Activated B cell treated with CpG ODN at 0.5 μM for 24 hours (primary cell): ENCODE measurements at places on chromosomes 13 and 19. TPM values are rescaled to one million over a fixed set of nuclear protein-coding genes. Genes with fewer than 3 reads are reported as not detected.

The SYT5 gene
- total RNA-seq: not detected in 2 replicates

The ADPRHL1 gene
- total RNA-seq: 0.84 and 0.93 TPM in 2 replicates

The APOC4 gene
- not detected in 2 replicates for total RNA-seq

The KCNC3 gene
- total RNA-seq: 34.5 and 44.3 TPM in 2 replicates

The SLC6A16 gene
- total RNA-seq: 14.8 and 19.3 TPM in 2 replicates

The ZNF836 gene
- total RNA-seq: 27.4 and 28.0 TPM in 2 replicates

The SPRED3 gene
- total RNA-seq: 0.44 and 2.4 TPM in 2 replicates

The NLRP4 gene
- total RNA-seq: 0.31 and 0.34 TPM in 2 replicates

The CSNK1G2 gene
- total RNA-seq: 83.1 and 89.1 TPM in 2 replicates

The TNNT1 gene
- not detected in 2 replicates for total RNA-seq

The ITGBL1 gene
- not detected in 2 replicates for total RNA-seq

The FCHO1 gene
- total RNA-seq: 81.8 and 103 TPM in 2 replicates

The CADM4 gene
- total RNA-seq: 0.95 TPM in 1 of 2 replicates, not detected in the other

The ZNF431 gene
- total RNA-seq: 33.2 and 34.9 TPM in 2 replicates

The ADGRE2 gene
- total RNA-seq: 0.91 and 0.93 TPM in 2 replicates

The IL17D gene
- not detected in 2 replicates for total RNA-seq

GRCh38 chr13:33711436-33711835, 106.5 kb upstream of the RFC3 start:
- peaks cover 11% of the 10 kb centered on the region for H3K27me3 ChIP-seq
- no peaks in the 10 kb centered on the region for H3K4me1 ChIP-seq
- no peak overlapping the region for H3K4me3 ChIP-seq
- no peak overlapping the region for H3K27ac ChIP-seq
- DNase-seq: no peak

DNA sequence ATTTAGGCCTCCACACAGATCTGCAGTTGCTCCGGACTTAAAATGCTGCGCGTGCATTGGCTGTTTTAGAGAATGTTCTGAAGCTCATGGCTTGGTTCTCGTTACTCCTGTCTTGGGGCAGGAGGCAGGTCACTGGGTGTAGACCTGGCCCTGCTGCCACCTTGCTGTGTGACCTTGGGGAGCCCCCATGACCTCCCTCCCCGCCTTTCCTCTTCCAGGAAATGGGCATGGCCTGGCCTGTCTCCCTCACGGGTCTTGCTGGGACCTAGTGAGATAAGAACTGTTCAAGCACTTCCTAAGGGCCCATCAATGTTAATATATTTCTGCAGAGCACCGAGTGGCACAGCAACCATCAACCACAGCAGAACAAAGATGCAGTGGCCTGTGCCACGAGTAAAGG, 49.4 kb downstream of the KLF2 start:
- H3K4me3 ChIP-seq: no peak overlapping the region
- DNase-seq: no peak
- H3K27me3 ChIP-seq: no peaks in the 10 kb centered on the region
- peaks cover 52% of the 10 kb centered on the region for H3K36me3 ChIP-seq
- peak overlapping the region; percentile 41 for H3K27ac ChIP-seq
- H3K4me1 ChIP-seq: peaks cover 55% of the 10 kb centered on the region

DNA sequence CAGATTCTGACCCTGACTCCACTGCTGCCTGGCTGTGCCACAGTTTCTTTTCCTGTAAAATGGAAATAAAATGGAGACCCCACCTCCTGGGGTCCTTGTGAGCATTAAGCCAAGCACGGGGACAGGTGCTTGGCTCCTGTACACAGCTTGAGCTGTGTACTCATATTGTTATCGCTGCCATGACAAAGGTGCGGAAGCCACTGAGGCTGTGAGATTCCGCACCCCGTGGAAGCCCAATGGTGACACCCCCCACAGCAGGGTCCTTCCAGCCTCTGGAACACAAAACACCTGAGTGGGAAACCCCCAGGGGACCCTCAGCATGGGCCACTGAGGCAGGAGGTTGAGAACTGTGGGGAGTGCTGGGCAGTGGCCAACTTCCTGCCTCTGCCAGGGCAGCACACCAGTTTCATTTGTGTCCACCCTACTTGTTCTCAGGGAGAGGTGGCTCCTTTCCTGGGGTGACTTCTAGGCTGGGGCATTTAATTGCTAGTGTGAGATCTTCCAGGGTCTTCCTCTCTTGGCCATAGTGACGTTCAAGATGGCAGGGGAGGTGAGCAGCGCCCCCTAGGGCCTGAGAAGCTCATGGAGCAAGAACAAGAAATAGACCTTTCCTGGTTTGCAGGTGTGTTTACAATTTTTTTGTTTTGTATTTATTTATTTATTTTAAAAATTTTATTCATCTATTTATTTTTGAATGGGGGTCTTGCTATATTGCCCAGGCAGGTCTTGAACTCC, 5.4 kb upstream of the JSRP1 start:
- H3K27ac ChIP-seq: no peak overlapping the region
- H3K36me3 ChIP-seq: no peaks in the 10 kb centered on the region
- H3K4me3 ChIP-seq: no peak overlapping the region

GRCh38 chr13:58584610-58585009, 953.1 kb downstream of the PCDH17 start:
- H3K4me1 ChIP-seq: no peaks in the 10 kb centered on the region
- no peak overlapping the region for H3K27ac ChIP-seq

GRCh38 chr13:107864543-107865317, 350.6 kb downstream of the LIG4 start:
- no peak overlapping the region for H3K27ac ChIP-seq
- H3K4me1 ChIP-seq: peaks cover 8% of the 10 kb centered on the region
- H3K27me3 ChIP-seq: peaks cover 25% of the 10 kb centered on the region
- H3K36me3 ChIP-seq: no peaks in the 10 kb centered on the region
- no peak overlapping the region for H3K4me3 ChIP-seq

- peaks cover 41% of the 10 kb centered on the region for H3K36me3 ChIP-seq
- H3K4me1 ChIP-seq: peaks cover 63% of the 10 kb centered on the region
- H3K27me3 ChIP-seq: no peaks in the 10 kb centered on the region
- DNase-seq: peak; percentile 70
Measured at GRCh38 chr19:16330368-16330801, 5.8 kb downstream of the KLF2 start.

DNA sequence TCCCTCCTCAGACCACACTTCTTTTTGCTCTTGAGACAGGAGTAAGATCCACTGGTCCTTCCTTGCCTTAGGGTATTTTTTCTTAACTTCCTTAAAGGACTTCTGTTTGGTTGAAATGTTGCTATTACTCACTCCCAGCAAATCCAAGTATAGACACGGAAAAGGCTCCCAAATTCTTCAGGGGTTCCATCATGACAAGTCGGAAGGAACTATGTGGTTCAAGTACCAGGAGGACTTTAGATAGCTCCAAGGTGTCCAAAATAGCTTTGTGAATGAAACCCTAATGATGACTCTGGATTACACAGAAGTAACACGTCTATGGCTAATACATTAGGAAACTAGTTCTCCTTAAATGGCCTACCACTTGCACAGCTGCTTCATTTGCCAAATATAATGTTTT, 238.7 kb downstream of the KCTD12 start:
- H3K4me3 ChIP-seq: no peak overlapping the region
- H3K27me3 ChIP-seq: peaks cover 4% of the 10 kb centered on the region
- no peak for DNase-seq
- H3K4me1 ChIP-seq: no peaks in the 10 kb centered on the region
- H3K27ac ChIP-seq: no peak overlapping the region

DNA sequence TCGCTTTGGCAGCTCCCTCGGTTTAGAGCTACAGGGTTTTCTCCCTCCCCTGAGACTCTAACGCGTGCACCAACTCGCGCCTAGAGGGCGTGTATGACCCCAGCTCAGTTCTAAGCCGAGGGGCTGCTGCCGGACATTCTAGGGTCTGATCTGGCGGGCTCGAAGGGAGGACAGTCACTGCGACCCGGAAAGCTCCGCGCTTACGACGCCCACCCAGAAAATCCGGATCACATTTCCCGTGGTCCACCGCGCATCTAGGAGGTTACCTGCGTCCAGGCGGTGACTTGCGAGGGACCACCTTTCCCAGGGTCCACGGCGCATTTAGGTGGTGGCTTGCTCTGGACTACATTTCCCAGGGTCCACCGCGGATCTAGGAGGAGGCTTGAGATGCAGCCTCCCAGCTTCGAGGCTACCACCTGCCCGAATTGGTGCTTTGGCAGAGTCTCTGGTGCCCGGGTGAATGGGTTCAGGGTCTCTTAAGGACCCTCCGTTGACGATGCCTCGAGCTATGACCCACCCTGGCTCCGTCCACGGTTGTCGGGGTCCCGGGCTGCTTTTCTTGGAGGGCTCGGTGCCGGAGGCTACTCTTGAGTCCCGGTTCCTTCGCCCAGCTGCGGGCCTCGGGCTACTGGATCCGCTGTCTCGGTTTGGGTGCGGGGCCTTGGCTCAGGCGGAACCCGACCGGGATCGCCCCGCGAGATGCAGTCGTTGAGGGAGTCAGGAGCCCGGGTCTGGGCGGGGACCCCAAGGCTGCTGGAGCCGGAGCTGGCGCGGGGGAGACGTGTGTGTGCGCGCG, 30.5 kb downstream of the ZNF146 start:
- no peak overlapping the region for H3K27ac ChIP-seq
- no peak overlapping the region for H3K4me3 ChIP-seq
- peaks cover 4% of the 10 kb centered on the region for H3K27me3 ChIP-seq
- peaks cover 8% of the 10 kb centered on the region for H3K4me1 ChIP-seq
- H3K36me3 ChIP-seq: peaks cover 2% of the 10 kb centered on the region

- peak overlapping the region; percentile 46 for H3K4me3 ChIP-seq
- H3K27me3 ChIP-seq: peaks cover 10% of the 10 kb centered on the region
- no peak for DNase-seq
- peaks cover 5% of the 10 kb centered on the region for H3K4me1 ChIP-seq
- H3K27ac ChIP-seq: no peak overlapping the region
- H3K36me3 ChIP-seq: no peaks in the 10 kb centered on the region
Measured at GRCh38 chr13:20721454-20722357, 18.2 kb downstream of the IL17D start.

GRCh38 chr19:42281146-42281826, 12.2 kb downstream of the CIC start:
- DNase-seq: peak; percentile 34
- H3K27me3 ChIP-seq: no peaks in the 10 kb centered on the region
- H3K36me3 ChIP-seq: peaks cover 7% of the 10 kb centered on the region
- peak overlapping the region; percentile 75 for H3K4me3 ChIP-seq
- peaks cover 56% of the 10 kb centered on the region for H3K4me1 ChIP-seq

- H3K36me3 ChIP-seq: no peaks in the 10 kb centered on the region
- H3K4me3 ChIP-seq: no peak overlapping the region
- no peak overlapping the region for H3K27ac ChIP-seq
- H3K27me3 ChIP-seq: no peaks in the 10 kb centered on the region
- H3K4me1 ChIP-seq: no peaks in the 10 kb centered on the region
Measured at GRCh38 chr13:81916461-81916860, 1575.5 kb upstream of the SPRY2 start.

GRCh38 chr13:94620286-94620896, 18.7 kb downstream of the GPR180 start:
- no peak overlapping the region for H3K4me3 ChIP-seq
- no peak for DNase-seq
- H3K4me1 ChIP-seq: peaks cover 3% of the 10 kb centered on the region
- no peaks in the 10 kb centered on the region for H3K27me3 ChIP-seq

DNA sequence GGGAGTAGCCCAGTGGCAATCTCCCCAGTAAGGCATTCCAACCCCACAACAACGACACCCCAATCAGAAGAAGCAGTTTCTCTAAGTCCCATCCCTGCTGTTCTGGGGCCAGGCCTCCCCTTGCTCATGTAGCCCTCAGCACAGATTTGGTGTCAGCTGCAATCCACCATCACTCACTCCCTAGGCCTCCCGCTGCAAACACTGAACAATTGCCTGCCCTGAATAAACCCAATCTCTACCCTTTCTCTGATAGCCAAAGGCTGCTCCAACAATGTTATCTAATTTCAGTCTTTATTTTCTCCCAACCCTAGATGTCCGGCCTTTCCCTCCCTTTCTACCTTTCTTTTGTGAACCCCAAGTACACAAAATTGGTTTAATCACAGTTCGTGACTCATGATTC, 5.6 kb upstream of the SOX21 start:
- H3K4me1 ChIP-seq: peaks cover 5% of the 10 kb centered on the region
- H3K27ac ChIP-seq: no peak overlapping the region
- peaks cover 48% of the 10 kb centered on the region for H3K27me3 ChIP-seq
- DNase-seq: no peak
- H3K4me3 ChIP-seq: no peak overlapping the region

DNA sequence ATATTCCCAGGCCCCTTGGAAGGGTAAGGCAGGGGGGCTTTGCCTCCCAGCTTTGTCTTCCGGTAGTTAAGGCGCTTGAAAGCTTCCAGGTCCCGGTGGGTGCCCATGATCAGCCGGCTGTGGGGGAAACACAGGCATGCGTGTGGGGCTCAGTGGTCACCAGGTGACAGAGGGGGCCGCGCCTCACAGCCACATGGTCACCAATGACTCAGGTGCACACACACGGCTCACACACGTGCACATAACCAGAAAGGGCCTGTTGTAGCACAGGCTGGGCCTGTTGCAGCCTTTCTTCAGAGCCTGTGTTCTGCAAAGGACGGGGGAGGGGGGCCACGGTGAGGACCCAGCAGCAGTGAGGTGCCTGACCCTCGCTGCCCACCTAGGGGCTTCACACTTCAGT, 5.9 kb downstream of the NANOS3 start:
- no peaks in the 10 kb centered on the region for H3K36me3 ChIP-seq
- H3K4me1 ChIP-seq: peaks cover 28% of the 10 kb centered on the region
- H3K4me3 ChIP-seq: no peak overlapping the region

DNA sequence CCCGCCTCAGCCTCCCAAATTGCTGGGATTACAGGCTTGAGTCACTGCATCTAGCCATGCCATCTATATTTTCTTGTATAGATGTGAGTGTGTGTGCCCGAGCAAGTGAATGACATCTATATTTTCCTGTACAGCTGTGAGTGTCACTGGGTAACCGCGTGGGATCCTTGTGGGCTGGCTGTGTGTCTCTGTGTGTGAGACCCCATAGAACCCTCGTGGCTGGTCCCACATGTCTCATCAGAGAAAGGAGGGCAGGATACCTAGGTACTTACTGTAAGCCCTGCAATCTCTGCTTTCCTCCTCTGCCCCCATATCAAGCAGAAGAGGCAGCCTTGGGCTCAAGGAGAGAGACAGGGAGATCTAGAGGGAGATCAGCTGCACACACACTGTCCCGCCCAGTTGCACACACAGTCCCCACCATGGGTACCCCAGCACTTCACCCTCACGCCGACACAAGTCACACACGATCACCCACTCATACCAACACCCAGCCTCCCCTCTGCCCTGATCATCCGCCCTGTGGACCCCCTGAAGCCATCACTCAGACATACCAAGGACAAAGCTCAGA, 655 bp downstream of the DENND1C start:
- peaks cover 12% of the 10 kb centered on the region for H3K36me3 ChIP-seq
- no peak for DNase-seq
- no peaks in the 10 kb centered on the region for H3K27me3 ChIP-seq

- no peak for DNase-seq
- no peak overlapping the region for H3K27ac ChIP-seq
- no peaks in the 10 kb centered on the region for H3K36me3 ChIP-seq
- no peaks in the 10 kb centered on the region for H3K4me1 ChIP-seq
- no peak overlapping the region for H3K4me3 ChIP-seq
- H3K27me3 ChIP-seq: peaks cover 6% of the 10 kb centered on the region
Measured at GRCh38 chr13:79097201-79097600, 308.9 kb downstream of the RBM26 start.

DNA sequence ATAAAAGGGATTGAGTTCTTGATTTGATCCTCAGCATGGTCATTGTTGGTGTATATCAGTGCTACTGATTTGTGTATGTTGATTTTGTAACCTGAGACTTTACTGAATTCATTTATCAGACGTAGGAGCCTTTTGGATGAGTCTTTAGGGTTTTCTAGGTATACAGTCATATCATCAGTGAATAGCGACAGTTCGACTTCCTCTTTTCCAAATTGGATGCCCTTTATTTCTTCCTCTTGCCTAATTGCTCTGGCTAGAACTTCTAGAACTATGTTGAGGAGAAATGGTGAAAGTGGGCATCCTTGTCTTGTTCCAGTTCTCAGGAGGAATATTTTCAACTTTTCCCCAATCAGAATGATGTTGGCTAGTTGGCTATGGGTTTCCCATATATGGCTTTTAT, 27.0 kb downstream of the POMP start:
- H3K27me3 ChIP-seq: no peaks in the 10 kb centered on the region
- H3K4me3 ChIP-seq: no peak overlapping the region
- no peaks in the 10 kb centered on the region for H3K36me3 ChIP-seq
- H3K4me1 ChIP-seq: no peaks in the 10 kb centered on the region
- H3K27ac ChIP-seq: no peak overlapping the region
